ENCODE measurements at places on chromosomes 3 and 15.

- DNase-seq = no peak
Measured at GRCh38 chr3:3053974-3054373, 56.2 kb downstream of the IL5RA start.

GRCh38 chr3:160643994-160644393, 33.0 kb upstream of the ARL14 start:
- no peak for DNase-seq

DNA sequence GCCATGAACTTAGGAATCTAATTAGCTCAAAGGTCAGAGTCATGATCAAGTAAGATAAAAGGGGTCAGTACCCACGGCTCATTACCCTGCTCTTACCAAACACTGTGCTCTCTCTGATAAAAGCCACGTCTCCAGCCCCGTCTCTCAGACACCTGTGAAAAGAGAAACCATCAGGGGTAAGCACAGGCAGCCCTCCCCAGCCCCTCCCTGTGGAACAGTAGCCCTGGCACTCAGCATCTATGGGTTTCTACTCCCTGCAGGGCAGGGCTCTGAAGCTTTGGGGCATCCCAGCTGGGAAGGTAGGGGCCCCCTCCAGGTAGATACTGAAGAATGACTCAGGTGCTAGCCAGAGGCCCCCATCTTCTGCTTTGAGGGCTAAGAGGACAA, 10.5 kb downstream of the LTF start:
- no peak for DNase-seq

- DNase-seq = no peak
Measured at GRCh38 chr15:42121021-42121420, 26.7 kb upstream of the PLA2G4D start.

- DNase-seq = no peak
Measured at GRCh38 chr3:180018543-180018942, 18.2 kb downstream of the PEX5L start.

- no peak for DNase-seq
Measured at GRCh38 chr3:112635674-112636073, 5.3 kb downstream of the CCDC80 start.

DNA sequence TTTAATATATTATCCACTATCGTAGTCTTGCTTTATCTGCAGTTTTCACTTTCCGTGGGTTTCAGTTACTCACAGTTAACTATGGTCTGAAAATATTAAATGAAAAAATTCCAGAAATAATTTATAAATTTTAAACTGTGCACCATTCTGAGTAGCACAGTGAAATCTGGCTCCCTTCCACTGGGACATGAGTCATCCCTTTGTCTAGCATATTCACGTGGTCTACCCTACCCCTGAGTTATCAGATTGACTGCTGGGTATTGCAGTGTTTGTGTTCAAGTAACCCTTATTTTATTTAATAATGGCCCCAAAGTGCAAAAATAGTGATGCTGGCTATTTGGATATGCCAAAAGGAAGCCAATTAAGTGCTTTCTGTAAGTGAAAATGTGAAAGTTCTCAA, 539.5 kb upstream of the AGTR1 start:
- no peak for DNase-seq

DNA sequence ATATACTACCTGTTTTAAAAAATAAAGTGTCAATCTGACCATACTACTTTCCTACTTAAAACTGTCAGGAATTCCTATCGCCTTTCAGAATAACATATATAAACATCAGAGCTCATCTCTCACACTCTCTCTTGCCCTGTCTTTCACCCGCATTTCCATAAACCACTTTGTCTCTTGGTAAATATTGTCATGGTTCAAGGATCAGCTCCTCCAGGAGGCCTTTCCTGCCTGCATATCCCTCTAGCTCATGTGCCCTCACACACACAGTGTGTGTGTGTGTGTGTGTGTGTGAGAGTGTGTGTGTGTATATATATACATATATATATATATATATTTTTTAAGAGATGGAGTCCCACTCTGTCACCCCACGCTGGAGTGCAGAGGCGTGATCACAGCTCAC, 6.7 kb downstream of the SUMF1 start:
- DNase-seq = no peak
